ENCODE measurements at places on chromosomes 16 and 17. TPM values are rescaled to one million over a fixed set of nuclear protein-coding genes. Genes with fewer than 3 reads are reported as not detected.

CA5A gene
- total RNA-seq, result not detected

SLC46A1 gene
- total RNA-seq, result 2.5 TPM

KCNG4 gene
- total RNA-seq, result not detected

GRCh38 chr17:36066365-36066985 is 2.4 kb downstream of the CCL18 start:
- no peak for DNase-seq

GRCh38 chr16:35744084-35744483 is 2284.7 kb downstream of the TP53TG3F start:
- DNase-seq, result no peak

- DNase-seq, result no peak
These were observed 12.5 kb upstream of the FAM171A2 start for GRCh38 chr17:44376124-44376523.

- DNase-seq, result no peak
These were observed 17.1 kb downstream of the TMIGD1 start for GRCh38 chr17:30316736-30317135.

- DNase-seq, result no peak
These were observed 6.5 kb upstream of the BAHCC1 start for GRCh38 chr17:81388612-81389367.

CD19 gene
- not detected for total RNA-seq
